ENCODE measurements at places on chromosomes 16 and 17.
A peak's percentile ranks its signal among the peaks of the same experiment; 100 is the strongest.

GRCh38 chr17:26792486-26792885, 501.4 kb upstream of the WSB1 start:
- DNase-seq, result no peak

DNA sequence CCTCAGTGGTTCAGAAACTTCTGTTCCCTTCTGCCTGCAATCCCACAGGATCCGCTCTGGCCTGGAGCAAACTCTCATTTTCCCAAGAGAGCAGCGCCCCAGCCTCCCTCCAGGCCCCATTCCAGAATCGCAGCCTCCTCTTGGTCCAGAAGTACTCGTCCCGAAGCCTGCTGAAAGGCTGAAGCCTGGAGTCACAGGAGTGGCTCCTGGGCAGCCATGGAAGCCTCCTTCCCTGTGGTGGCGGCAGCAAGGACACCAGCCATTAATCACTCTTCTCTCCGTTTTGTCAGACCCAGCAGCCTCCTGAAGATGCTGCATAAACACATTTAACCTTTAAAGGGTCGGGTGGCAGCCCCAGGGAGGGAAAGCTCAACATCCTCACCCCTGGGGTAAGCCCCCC, 66.9 kb upstream of the TNRC6C start:
- no peak for DNase-seq

DNA sequence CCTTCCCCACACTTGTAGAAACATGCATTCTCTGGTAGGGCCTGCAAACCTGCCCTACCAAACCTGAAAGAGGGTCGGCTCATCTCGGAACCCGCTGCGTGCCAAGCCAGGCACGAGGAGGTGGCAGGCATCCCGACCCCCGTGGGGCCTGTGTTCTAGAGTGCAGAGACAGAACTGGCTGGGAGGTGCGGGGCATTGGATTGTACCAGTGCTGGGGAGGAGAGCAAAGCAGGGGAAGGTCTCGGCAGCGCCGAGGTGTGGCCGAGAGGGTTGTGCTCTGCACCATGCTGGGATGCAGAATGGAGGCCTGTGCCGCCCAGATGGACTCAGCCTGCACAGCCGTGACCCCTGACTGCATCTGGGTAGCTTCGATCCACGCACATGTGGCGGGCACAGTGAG, 17.8 kb upstream of the MC1R start:
- DNase-seq, result no peak

- DNase-seq, result no peak
Measured at GRCh38 chr17:52237151-52237550, 78.6 kb upstream of the CA10 start.

DNA sequence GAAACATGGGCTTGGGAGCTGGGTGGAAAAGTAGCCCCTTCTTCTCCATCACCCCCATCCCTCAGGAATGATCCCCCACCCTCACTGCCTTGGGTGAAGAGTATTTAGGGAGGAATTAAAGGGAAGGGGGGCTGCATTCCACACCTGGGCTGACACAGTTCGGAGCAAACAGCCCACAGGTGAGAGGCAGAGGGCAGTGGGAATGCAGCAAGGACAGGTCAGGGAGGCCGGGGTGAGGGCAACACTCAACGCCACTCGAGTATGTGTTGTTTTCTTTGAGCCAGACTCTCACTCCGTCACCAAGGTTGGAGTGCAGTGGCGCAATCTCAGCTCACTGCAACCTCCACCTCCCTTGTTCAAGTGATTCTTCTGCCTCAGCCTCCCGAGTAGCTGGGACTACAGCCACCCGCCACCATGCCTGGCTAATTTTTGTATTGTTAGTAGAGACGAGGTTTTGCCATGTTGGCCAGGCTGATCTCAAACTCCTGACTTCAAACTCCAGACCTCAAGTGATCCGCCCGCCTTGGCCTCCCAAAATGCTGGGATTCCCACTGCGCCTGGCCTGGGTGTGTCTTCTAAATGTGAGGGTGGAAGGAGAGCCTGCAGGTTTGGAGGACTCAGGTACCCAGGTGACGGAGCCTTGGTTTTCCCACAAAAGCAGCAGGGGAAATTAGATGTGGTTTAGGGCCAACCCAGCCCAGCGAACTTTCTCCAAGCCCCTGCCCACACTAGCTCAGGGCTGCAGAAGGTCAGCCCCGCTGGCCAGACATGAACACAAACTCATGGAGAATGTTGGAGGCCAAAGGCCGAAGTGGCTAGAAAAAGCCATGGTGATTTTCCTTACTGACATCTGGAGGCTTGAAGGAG, 21.2 kb upstream of the ITGA3 start:
- no peak for DNase-seq

DNA sequence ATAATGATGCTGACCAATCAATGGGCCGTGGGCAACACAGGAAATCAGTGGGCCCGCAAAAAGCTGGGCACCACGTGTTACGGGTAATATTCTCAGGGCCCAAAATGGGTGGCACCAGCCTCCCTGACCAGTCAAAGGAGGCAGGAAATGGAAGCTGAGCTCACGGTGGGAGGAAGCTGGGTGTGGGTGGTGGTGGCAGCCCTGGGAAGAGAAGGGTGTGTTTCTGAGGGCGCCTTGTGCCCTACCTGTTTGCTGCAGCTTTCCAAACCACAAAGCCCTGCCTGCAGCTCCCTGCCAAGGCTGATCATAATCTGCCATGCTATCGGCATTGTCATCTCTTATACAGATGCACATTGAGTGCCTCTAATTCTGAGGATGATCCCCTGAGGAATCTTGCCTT, 457.9 kb downstream of the SLC39A11 start:
- no peak for DNase-seq

DNA sequence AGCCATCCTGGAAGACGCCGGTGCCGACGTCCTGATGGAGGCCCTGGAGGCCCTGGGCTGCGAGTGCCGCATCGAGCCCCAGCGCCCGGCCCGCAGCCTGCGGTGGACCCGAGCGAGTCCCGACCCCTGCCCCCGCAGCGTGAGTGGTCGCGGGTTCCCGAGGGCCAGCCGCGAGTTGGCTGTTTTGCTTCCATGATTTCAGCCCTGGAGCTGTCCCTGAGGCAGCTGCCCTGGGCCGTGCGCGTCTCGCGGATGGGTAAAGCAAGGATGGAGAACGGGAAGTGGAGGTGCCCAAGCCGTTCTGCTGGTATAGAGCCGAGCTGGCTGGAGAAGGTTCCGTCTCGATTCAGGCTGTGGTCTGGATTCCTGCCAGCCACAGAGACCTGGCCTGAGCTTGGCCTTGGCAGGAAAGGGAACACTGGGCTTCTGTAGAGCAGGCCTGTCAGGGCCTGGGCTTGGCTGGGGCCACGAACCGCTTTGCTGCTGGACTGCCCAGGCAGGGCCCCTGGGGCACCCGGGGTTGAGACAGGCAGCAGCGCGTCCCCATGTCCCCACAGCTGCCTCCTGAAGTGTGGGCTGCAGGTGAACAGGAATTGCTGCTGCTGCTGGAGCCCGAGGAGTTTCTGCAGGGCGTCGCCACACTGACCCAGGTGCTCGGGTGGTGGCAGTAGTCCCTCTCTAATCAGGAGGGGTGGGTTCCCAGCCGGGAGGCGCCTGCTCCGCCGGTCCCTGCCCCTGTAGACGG, 941 bp upstream of the MRPS34 start:
- peak; percentile 50 for DNase-seq

DNA sequence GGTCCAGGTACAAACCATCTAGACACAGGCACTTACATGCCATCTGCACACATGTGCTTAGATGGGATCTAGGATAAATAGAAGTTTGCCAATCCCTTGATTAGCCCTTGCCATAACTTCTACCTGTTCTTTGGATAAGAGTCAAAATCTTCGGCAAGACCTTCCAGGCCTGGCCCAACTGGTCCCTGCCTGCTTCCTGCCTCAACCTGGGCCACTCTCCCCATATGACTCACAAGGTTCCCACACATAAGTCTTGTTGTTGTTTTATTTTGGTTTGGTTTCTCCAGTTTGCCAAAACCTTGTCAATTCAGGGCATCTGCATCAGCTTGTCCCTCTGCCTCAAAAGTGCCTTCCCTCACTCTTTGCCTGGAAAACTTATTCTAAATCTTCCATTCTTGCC, 95.3 kb upstream of the XYLT1 start:
- DNase-seq, result no peak

DNA sequence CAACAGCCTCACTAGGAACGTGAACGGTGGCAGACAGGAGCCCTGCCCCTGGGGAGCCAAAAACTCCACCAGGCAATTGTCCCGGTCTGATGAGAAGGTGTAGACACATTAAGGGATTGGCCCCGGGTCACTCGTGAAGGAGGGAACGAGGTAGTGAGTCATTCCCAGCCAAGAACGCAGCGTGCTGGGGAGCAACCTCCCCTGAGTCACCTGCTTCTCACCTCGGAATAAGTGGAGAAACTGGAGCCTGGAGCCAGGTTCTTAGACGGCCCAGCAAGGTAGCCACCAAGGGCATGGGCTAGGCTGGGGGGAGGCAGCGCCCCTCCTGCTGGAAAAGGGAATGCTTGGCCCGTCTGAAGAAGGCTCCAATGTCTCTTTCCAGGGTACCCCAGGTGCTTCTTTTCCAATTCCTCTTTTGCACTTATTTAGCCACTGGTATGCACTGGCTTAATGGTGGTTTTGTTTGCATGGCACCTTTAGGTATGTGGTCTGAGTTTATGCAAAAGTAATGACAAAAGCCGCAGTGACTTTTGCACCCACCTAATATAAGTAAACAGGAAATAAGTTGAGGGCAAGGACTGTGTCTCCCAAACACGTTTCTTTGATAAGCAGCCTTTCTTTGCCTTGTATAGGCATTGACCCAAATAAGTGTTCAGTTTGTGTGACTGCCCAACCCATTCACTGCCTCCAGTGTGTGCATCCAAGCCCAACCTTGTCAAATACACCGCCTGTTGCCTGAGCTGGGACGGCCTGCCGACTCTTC, 1.8 kb upstream of the HELZ start:
- DNase-seq, result no peak

GRCh38 chr16:88393034-88393433, 10.3 kb downstream of the ZNF469 start:
- DNase-seq, result no peak

GRCh38 chr17:19454074-19454473, 43.0 kb downstream of the RNF112 start:
- no peak for DNase-seq

GRCh38 chr17:27868565-27868964, 24.6 kb downstream of the LYRM9 start:
- no peak for DNase-seq

DNA sequence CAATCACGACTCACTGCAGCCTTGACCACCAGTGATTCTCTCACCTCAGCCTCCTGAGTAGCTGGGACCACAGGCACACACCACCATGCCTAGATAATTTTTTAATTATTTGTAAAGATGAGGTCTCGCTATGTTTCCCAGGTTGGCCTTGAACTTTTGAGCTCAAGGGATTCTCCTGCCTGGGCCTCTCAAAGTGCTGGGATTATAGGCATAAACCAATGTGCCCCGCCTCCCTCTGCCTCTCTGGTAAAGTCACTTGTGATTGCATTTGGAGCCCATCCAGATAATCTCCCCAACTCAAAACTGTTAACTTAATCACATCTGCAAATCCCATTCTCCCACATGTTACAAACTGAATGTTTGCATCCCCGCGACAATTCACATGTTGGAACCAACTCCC, 11.8 kb upstream of the PECAM1 start:
- DNase-seq, result no peak

DNA sequence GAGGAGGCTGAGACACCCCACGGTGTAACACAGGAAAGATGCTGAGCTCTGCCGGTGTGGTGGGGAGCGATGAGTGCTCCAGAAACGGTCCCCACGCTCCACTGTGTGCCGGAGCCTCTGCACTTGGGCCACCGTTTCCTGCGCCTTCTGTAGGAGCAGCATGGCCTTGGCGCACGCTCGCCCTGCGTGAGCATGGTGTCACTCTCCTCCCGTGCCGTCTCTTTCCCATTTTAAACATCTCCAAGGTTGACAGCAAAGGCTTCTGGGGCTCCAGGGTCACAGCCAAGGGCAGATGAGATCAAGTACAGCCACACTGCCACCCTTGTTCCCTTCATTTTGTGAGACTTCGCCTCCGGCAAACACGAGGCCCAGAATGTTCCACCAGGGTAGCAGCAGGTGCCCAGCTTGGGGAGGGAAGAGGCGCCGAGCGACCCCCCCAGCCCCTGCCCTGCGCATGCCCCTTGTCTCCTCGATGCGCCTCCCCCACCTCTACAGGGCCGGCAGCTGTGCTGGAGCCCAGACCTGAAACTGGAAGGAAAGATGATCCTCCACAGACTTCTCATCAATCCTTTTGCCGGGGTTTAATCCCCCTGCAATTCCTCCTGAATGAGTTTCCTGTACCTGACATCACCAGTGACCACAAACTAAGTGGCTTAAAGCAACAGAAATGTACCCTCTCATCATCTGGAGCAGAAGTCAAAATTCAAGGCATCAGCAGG, 19.9 kb upstream of the OSGIN1 start:
- DNase-seq, result no peak

GRCh38 chr17:19973156-19973555, 4.5 kb downstream of the AKAP10 start:
- DNase-seq, result no peak

- DNase-seq, result no peak
Measured at GRCh38 chr17:6165806-6166205, 95.6 kb downstream of the WSCD1 start.

GRCh38 chr16:75322740-75323139, 71.3 kb upstream of the BCAR1 start:
- no peak for DNase-seq

- DNase-seq, result no peak
Measured at GRCh38 chr16:1152651-1153259, at the start of gene CACNA1H. Gene CACNA1H, plus strand, starts transcription at chr16:1153106. Its CDS starts 632 bp downstream, at chr16:1153738.

DNA sequence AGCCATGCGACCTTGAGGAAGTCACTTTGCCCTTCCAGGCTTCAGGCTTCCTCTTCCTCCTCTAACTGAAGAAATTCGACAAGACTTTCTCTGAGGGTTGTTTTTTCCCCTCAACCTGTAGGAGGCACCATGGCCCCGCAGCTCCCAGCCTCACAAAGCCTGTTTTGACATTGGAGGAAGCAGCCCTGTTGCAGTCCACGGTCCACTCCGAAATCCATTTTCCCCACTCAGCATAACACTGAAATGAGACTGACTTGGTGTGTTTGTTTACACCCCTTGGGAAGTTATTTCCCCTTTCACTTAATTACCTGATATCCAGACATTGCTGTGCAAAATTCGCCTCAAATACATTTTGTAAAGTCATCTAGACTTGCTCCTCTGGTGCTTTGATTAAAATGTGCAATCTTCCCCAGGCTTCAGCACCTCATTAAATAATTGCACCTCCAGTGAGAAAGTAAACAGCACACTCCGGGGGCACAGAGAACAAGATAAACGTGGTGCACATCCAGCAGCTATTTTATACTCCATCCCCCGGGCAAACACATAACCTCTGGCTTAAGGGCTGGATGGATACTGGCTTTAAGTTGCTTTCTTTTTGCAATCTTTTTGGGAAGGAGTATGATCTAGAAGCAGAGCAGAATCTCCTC, 41.4 kb upstream of the PIRT start:
- DNase-seq, result peak; percentile 17

Data from LNCaP clone FGC (cell line).